ENCODE measurements at places on chromosomes 1 and 21. TPM values are rescaled to one million over a fixed set of nuclear protein-coding genes. Genes with fewer than 3 reads are reported as not detected.

OR2C3 gene
- not detected for total RNA-seq

WNT3A gene
- total RNA-seq = not detected

CELA2A gene
- 0.94 TPM for total RNA-seq

PODN gene
- 222 TPM for total RNA-seq

SHCBP1L gene
- not detected for total RNA-seq

MOB3C gene
- 25.8 TPM for total RNA-seq

BCAR3 gene
- 35.9 TPM for total RNA-seq

GJA9 gene
- total RNA-seq = not detected

ZNF683 gene
- total RNA-seq = 0.31 TPM

SETD4 gene
- total RNA-seq = 21.5 TPM

SLAMF9 gene
- 0.80 TPM for total RNA-seq

SHISAL2A gene
- 1.3 TPM for total RNA-seq

NPHS2 gene
- not detected for total RNA-seq

DNM3 gene
- total RNA-seq = 16.4 TPM

KIF21B gene
- total RNA-seq = 3.7 TPM

RIPK4 gene
- 0.09 TPM for total RNA-seq

CGN gene
- 2.0 TPM for total RNA-seq

RUNX3 gene
- total RNA-seq = 2.0 TPM

BLACAT1 gene
- 0.13 TPM for total RNA-seq

CFAP74 gene
- total RNA-seq = 0.09 TPM

LCE6A gene
- total RNA-seq = not detected

Measured in sciatic nerve (tissue), 2 donors.